ENCODE measurements at places on chromosomes 3 and 15. TPM values are rescaled to one million over a fixed set of nuclear protein-coding genes. Genes with fewer than 3 reads are reported as not detected.

AGBL1 gene
- total RNA-seq = 4.8 TPM

CD96 gene
- 2.0 TPM for total RNA-seq

ADGRG7 gene
- 0.10 TPM for total RNA-seq

MOBP gene
- 0.10 TPM for total RNA-seq

GRCh38 chr3:70333080-70333479 is 20.6 kb upstream of the MDFIC2 start:
- DNase-seq = no peak

DNA sequence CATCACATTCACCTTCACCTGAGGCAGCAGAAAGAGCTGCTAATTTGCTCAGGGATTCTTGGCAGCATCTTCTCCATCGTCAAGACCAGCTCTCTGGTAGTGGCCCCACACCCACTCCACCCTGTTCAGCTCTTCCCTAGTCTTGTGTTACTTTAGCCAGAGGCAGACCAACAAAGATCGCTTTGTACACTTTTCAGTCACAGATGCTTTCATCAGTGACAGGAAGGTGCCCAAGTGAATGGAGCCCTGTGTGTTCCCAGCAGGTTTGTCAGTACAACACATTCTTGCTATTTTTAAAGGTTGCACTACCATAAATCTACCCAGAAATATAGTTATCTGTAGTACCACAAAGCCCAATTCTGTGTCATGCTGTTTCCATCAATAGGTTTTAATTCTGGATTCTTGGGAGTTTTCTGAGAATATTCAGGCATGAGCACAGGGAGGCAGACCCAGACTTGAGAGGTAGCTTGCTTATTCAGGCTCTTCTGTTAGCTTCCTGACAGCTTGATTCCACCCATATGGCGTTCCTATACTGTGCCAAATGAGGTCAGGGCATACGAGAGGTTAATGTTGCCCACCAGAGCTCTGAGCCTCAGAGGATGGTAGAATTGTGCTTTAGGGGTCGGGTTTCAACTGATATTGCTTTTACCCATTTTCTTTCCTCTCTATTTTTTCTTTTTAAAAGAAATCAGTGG is 109.8 kb upstream of the MANF start:
- DNase-seq = no peak

Measured in skin of body (tissue), 3 donors.